ENCODE measurements at places on chromosomes 2 and 18.

DNA sequence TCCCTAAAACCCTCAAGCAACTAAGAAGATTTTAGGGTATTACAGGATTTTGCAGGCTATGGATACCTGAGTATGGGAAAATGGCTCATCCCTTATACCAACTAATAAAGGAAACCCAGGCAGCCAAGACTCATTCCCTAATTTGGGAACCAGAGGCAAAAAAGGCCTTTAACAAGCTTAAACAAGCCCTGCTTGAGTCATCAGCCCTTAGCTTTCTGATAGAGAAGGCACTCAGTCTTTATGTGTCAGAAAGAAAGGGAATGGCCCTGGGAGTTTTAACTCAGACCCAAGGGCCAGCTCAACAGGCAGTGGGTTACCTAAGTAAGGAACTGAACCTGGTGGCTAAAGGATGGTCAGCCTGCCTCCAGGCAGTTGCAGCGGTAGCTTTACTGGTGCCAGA is 96.9 kb upstream of the RMP24 start:
- no peak for DNase-seq

- no peak for DNase-seq
Measured at GRCh38 chr2:3585261-3586109, 9.4 kb upstream of the COLEC11 start.

- DNase-seq = no peak
Measured at GRCh38 chr2:219523031-219523671, 8.9 kb downstream of the ASIC4 start.

- DNase-seq = no peak
Measured at GRCh38 chr2:163612332-163612731, 123.5 kb downstream of the FIGN start.

- DNase-seq = no peak
Measured at GRCh38 chr2:17208511-17208910, 309.7 kb downstream of the RAD51AP2 start.

DNA sequence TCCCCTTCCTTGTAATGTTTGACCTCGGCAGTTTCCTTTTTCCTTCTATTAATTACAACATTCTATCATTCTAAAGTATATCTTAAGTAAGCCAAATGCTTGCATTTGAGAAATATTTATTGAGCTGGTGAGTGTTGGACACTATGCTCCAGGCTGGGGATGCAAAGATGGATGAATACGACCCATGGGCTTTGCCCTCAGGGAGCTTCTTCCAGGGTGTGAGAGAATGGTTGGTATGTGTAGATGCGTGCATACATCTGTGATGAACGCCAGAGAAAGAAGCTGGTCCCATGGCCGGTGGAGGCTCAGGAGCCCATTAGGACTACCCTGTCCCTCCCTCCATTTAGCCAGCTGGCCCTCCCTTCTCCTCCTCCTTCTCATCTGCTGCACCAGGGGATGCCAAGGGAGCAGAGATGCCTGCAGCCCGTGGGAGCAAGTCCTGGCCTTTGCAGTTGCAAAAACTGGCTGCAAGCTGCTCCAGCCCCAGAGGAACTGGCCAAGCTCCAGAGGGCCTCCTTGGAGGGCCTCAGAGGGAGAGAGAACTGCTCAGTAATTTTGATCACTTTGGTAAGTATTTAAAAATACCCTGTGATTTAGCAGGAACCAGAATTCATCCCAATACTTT is 65.7 kb upstream of the FOSL2 start:
- DNase-seq = no peak

DNA sequence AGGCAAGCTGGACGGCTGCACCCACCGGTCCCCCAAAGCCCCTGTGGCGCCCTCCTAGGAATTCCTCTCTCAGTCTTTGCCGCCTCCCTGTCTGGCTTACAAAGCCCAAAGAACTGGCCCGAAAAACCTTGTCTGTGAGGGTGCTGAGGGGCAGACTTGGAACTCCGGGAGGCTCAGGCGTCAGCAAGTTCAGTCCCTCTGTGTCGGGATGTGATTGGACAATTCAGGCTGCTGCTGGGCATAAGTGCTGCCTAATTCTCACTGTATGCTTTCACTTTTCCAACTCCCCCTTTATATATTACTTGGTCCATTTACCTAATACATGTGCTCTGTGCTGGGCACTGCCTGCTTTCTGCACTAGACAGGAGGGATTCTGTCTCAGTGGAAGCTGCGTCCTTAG is 20.3 kb upstream of the SH3RF3 start:
- no peak for DNase-seq

- DNase-seq = no peak
Measured at GRCh38 chr2:223601018-223601417, 1.1 kb downstream of the SCG2 start.

DNA sequence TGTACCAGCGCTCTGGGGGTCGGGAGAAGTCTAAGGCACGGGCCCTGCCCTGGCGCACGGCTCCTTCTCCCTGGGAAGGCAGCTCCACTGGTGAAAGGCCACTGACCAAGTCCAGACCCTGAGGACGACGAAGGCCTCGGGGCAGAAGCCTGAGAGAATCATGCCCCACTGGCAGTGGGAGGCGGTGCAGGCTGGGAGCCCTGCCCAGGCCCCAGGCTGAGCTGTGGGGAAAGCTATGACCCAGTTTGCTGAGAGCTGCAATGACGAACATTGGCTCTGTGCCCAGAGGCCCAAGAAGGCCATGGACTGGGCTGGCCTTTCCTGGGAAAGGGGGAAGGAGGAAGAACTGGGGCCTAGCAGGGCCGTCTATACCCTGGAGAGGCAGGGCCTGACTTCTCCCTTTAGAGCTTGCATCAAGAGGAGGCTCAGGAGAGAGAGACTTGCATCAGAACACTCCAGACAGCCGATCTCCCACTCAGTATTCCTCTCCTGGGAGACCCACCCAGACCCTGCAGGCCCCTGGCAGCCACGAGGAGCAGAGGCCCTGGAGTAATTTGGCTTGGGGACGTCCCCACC is 32.9 kb downstream of the HS1BP3 start:
- DNase-seq = no peak

DNA sequence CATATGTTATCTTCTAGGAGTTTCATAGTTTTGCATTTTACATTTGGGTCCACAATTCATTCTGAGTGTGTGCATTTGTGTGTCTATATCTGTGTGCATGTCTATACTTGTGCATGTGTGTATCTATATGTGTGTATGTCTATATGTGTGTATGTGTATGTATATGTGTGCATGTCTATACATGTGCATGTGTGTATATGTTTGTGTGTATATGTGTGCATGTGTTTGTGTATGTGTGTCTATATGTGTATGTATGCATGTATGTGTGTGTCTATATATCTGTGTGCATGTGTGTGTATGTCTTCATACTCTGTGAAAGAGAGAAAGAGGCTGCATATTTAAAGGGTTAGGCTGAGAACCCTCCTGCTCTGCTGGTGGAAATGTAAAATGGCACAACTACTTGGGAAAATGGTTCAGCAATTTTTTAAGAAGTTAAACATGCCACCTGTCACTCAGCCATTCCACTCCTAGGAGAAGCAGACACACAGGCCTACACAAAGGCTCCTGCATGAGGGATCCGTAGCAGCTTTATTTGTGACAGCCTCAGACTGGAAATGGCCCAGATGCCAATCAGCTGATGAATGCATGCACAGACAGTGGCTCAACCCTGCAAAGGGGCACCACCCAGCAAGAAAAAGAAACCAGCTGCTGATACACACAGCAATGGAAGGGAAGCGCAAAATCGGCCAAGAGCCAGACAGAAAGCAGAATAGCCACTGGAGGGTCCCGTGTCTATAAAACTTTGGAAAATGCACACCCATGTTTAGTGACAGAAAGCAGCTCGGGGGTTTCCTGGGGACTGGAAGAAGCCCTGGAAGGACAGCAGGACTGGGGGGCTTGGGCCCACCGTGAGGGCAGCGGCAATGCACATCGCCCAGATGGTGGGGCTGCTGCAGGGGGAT is 146.8 kb downstream of the SEPTIN10 start:
- DNase-seq = no peak

GRCh38 chr2:167944825-167945659 is 302.4 kb downstream of the STK39 start:
- no peak for DNase-seq

- no peak for DNase-seq
Measured at GRCh38 chr18:51053814-51054213, 23.8 kb downstream of the SMAD4 start.

GRCh38 chr2:149446748-149447147 is 116.4 kb downstream of the LYPD6 start:
- no peak for DNase-seq

- no peak for DNase-seq
Measured at GRCh38 chr2:149666809-149667320, 79.3 kb upstream of the MMADHC start.

GRCh38 chr2:235564066-235564465 is 70.2 kb downstream of the AGAP1 start:
- DNase-seq = no peak

DNA sequence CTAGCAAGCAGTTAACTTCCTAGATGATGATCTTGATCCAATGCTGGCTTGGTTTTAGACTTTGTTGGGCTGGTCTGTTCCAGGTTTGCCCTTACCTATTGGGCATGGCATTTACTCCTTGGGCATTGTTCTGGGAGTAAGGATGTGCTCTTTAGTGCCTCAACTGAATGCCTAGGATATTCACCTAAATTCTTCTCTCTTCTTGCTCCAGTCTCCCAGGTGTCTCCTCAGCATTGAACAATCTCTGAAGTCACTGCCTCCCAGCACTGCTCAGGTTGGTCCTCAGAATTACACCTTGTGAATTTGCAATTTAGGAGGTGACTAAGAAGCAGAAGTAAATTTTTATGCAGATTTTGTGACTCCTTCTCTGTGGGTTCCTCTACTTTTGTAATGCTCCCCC is 307.7 kb upstream of the COL3A1 start:
- no peak for DNase-seq

DNA sequence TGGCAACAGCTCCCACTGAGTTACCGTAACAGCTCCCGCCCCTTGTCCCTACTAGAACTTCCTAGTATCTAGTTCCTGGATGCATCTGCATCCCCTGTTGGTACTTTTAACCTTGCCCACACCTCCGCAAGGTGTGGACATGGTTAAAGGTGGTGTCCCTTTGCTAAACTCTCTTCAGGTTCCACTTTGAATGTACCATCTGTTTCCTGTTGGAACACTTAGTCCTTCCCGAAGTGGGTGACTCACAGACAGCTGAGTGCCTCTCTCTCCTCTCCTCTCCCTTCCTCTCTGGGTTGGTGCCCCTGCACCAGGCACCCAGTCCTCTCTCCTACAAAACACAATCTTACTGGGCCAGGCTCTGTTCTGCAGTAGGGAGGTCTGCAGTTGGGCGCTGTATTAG is 19.6 kb upstream of the REL start:
- DNase-seq = no peak

DNA sequence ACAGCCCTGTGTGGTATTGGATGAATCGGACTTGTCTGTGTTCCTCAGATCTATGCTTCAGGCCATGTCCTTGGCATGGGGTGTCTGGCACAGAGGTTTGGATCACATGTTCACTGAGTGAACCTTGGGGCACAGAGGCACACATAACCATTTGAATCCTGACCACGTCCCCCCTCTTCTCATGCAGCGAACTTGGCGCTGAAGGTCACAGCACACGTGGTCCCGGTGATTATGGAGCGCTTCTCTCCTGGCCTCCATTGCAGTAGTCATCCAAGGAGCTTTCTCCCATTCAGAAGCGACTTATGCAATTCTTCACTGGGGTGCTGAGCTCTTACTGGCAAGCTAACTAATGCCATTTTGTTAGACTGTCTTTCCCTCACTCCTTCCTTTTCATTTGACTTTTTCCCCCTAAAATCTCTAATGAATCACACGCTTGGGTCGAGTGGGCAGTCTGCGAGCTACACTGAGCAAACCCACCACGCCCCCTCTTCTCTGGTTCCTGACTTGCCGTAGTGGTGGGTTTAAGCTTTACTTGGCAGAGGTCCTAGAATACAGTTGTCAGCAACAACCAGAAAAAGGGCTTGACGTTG is 59.4 kb downstream of the KCNG2 start:
- DNase-seq = no peak

GRCh38 chr2:209368406-209368805 is 55.4 kb upstream of the MAP2 start:
- no peak for DNase-seq

DNA sequence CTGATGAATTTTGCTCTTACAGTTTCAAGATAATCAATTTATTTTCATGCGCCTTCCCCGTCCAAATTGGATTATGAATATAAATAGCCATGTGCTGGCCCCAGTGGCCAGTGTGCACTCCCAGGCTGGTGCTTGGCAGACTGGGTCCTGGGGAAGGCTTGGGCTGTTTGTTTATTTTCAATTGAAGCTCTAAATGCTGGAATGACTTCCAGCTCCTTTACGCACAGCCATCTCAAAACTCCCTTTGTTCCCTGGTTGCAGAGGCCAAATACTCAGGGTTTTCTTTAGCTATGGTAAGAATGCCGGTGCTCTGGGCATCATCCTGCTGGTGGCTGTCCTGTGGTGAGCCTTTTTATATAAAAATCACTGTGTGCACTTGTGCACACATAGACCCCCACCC is 131.5 kb downstream of the PRKCE start:
- no peak for DNase-seq
